ENCODE measurements at places on chromosomes 16 and 17.

- no peak for DNase-seq
Observed at GRCh38 chr17:66495035-66495434, 192.6 kb downstream of the PRKCA start.

DNA sequence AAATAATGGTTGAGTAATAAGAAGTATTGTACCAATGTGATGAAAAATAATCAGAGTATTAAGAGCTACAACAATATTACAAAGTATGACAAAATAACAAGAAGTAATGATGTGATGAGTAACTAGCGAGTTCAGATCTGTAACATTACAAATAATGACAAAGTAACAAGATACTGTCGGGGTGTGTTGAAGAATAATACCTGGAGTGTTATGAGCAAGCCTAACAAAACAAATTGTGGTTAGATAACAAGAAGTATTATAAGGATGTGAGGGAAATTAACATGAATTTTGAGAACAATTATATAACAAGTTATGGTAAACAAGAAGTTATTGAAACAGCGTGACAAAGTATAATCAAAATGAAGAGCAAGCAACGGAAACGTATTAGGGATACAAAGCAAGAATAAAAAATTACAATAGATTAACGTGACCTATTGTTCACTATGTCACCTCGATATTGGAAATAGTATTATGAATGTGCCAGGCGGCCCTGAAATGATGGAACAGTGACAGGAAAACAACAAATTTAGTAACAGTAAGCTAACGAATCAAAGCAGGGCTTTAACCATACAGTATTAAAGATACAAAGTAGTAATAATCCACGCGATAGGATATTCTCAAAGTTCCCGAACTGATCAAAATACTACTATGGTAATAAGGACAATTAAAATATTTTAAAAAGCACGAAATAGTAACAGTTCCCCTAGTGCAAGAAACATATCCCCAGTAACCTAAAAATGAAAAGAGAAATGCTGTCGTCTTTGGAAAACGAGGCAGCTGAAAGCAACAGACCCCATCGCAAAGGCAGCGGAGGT is 1.6 kb downstream of the TBX4 start:
- DNase-seq, result no peak

GRCh38 chr16:81716478-81717225 is 62.4 kb upstream of the PLCG2 start:
- DNase-seq, result no peak

- DNase-seq, result no peak
Observed at GRCh38 chr17:66485309-66485947, 183.0 kb downstream of the PRKCA start.

GRCh38 chr16:47774661-47775060 is 313.5 kb downstream of the PHKB start:
- DNase-seq, result no peak

DNA sequence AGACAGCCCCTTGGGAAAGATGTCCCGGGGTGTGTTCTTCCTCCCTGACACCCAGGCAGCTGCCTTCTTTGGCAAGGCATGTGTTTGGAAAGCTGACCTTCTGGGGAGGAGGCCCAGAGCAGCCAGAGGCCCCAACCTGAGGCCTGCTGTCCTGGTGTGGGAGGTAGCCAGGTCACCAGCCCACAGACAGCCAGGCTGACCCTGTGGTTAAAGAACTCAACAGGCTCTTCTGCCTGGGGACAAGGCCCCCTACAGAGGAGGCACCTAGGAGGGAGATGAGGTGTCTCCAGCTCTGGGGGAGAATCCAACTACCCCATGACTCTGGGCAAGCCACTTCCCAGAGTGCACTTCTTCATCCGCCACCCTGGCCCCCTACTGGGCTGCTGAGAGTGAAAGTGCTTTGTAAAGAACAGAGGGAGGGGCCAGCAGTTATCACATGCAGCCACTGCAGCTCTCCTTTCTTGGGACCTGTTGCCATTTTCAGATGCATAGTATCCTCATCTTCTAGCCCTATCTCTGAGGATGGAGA is 13.1 kb upstream of the SREBF1 start:
- DNase-seq, result no peak

- no peak for DNase-seq
Observed at GRCh38 chr17:40694584-40694983, 9.0 kb downstream of the KRT24 start.

DNA sequence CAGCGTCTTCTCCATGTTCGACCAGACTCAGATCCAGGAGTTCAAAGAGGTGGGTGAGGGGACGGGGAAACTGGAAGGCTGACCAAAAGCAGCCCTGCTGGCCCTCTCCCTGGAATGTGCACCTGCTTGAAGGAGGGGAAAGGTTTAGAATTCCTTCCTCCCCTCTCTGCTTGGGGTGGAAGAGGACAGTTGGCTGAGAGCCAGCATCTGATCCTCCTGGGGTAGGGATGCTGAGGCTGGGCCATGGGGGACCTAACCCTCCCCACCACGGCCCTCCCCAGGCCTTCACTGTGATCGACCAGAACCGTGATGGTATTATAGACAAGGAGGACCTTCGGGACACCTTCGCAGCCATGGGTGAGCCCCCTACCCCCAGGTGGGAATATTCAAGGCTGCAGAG is 1.3 kb downstream of the MYL11 start:
- DNase-seq, result no peak

GRCh38 chr17:13563866-13564265 is 37.9 kb downstream of the HS3ST3A1 start:
- DNase-seq, result no peak

GRCh38 chr17:80219013-80219762 is 945 bp downstream of the SGSH start:
- DNase-seq, result peak; percentile 78

All from AG08395 (cell line).